ENCODE measurements at places on chromosomes 16 and 17. TPM values are rescaled to one million over a fixed set of nuclear protein-coding genes. Genes with fewer than 3 reads are reported as not detected.

Gene MAP2K4
- 19.7 TPM for polyA plus RNA-seq

DNA sequence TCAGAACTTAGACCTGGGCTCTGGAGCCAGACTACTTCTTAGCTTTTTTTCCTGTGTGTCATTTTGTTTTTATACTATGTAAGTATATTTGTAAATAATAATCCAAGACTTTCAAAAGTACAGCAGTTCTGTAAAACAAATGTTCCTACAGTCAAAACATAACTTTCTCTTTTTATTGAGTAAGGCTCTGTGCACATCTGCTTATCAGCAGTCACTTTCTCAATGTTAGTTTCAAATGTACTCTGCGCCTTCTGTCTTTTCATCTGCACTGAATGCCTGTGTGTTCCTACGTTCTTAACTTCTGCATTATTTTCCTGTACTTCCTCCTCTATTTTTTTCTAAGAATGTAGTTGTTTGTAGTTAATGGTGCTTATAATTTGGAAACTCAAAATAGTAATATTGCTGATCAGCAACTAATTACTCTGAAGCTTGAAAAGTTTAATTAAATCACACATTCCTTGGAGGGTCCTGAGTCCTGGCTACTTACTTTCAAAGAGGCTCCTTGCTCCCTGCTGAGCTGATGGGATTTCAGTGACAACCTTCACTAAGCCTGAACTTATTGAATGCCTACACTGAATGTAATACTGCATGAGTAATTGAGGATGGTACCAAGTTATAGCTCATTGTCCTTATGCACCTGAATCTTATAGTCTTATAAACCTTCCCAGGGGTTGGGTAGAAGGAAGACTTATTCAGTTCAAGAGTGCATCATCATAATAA lies 329.9 kb downstream of the KCNJ2 start:
- DNase-seq: no peak

Gene GRAP
- 3.2 TPM for polyA plus RNA-seq

Gene PLEKHH3
- 62.6 TPM for polyA plus RNA-seq

Gene CHST6
- 0.77 TPM for polyA plus RNA-seq

Gene TEX14
- polyA plus RNA-seq: 4.7 TPM

DNA sequence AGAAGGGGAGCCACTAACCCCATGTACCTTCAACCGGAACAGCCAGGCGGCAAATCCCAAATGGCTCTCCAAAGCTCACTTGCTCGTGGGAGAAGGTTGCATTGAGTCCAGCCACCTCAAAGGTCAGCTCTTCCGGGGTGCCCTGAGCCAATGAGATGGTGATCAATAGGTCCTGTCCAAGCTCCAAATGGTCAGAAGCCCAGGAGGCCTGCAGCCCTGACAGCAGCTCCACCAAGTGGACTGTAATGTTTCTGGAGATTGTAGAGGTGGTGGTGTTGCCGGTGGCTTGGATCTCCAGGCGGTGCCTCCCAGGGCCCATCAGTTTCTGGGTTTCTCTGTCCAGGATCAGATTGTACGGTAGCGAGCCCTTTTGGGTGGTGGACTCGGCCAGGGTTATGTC lies 39.9 kb upstream of the BCO1 start:
- DNase-seq: no peak

DNA sequence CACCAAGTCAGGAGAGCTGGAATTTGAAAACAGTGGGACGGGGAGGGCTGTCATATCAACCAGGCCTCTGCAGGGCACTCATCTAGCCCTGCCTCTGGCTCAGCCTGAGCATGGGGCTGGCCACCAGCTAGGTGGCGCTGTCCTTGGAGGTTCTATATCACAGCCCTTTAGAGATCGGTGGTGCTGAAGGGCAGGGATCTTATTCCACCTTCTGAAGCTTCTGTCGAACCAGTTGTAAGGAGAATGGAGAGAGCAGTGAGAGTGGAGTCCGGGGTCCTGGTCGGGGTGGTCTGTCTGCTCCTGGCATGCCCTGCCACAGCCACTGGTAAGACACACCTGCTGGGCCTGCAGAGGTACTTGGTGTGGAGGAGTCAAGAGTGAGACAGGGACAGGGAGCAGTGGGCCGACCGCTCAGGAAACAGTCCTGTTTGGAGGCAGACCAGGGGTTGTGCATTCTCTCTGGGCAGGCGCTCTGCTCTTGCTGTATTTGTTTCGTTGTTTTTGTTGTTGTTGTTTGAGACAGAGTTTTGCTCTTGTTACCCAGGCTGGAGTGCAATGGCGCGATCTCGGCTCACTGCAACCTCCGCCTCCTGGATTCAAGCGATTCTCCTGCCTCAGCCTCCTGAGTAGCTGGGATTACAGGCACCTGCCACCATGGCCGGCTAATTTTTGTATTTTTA lies at the start of gene CES3:
Gene CES3 (plus strand): TSS at position 202 of the 680 bp plus-strand sequence. CDS start 42 bp downstream, at position 244.
- DNase-seq: no peak

DNA sequence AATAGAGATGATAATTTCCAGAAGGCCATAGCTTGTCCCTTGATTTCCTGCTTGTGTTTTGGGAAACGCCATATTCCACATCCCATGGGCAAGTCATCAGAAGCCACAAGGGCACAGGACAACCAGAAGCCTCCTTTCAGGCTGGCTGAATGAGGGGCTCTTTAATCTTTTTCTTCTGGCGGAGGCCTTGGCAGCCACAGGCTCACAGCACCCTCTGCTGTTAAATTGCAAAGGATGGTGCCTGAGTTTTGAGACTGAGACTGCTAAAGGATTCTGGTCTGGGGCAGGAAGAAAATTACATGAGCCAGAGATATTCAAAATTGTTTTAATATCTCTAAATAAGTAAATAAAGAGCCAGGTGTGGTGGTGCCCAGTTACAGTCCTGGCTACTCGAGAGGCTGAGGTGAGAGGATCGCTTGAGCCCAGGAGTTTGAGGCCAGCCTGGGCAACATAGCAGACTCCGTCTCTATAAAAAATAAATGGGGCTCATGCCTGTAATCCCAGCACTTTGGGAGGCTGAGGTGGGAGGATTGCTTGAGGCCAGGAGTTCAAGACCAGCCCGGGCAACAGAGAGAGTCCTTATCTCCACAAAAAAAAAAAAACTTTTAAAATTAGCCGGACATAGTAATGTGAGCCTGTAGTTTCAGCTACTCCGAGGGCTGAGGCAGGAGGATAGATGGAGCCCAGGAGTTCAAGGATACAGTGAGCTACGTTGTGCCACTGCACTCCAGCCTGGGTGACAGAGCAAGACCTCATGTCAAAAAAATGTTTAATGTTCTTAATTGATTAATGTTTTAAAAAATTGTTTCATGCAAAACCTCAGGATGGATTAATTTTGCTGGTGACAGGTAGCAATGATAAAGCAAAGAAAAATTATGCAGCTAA lies 26.3 kb downstream of the AARSD1 start:
- peak; percentile 45 for DNase-seq

GRCh38 chr16:56306690-56307533 lies 115.6 kb downstream of the GNAO1 start:
- DNase-seq: no peak

Gene DPEP2NB
- not detected for polyA plus RNA-seq

DNA sequence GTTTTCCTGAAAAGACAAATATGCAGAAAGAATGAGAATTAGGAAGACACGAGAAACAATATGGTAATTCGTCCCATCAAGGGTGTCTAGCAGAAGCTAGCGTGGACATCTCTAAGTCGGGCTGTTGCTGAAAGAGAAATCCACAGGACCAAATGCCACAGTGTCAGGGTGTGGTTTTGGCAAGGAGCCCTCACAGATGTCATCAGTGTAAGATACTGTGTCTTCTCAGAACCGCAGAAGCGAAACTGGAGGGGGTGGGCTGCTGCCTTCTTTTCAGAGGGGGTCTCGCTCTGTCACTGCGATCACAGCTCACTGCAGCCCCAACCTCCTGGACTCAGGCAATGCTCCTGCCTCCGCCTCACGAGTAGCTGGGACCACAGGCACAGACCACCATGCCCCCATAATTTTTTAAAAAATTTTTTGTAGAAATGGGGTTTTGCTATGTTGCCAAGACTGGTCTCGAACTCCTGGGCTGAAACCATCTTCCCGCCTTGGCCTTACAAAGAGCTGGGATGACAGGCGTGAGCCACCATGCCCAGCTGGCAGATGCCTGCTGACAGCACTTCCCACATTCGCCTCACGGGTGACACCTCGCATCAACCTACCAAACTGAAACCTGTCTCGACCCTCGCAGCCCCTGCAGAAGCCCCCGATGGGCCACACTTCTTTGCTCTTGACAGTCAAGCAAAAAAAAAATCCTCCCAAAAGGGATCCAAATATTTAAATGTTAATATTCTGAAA lies 26.2 kb downstream of the TRAP1 start:
- DNase-seq: peak; percentile 60

DNA sequence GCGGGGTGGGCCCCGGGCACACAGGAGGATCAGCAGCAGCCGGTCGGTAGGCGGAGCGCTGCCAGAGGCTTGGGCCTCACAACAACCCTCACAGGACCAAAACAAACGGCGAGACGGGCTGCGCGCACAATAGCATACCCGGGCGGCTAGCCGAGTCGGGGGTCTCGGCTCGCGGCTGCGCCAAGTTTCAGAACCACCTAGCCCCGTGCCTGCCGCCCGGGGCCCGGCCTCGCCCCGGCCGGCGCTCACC lies 732 bp downstream of the ULK2 start:
- peak; percentile 60 for DNase-seq

Gene ABCA9
- polyA plus RNA-seq: 17.8 TPM

Gene KCNJ18
- not detected for polyA plus RNA-seq

- no peak for DNase-seq
Measured at GRCh38 chr17:81846743-81847689, 12.2 kb upstream of the PPP1R27 start.

Gene RPL13
- 5,003 TPM for polyA plus RNA-seq

- no peak for DNase-seq
Measured at GRCh38 chr16:28192806-28193529, 18.8 kb downstream of the XPO6 start.

DNA sequence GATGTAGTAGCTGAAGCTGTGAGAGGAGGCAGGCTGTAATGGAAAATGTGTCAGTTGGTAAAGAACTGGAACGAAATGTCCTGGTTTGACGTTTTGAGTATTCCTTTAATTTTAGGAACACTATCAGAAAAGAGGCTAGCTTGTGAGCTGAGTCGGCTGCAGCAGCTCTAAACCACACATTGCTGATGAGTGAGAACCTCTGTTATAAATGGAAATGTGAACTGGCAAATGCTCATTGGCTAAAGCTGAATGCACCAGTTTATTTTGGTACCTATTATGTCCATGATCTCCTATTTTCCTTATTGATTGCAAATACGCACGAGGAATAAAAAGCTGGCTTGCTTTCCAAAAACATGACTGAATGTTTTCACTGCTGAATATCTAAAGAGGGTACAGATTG lies 11.0 kb upstream of the WIPI1 start:
- DNase-seq: no peak

- no peak for DNase-seq
Measured at GRCh38 chr16:55938126-55938525, 63.0 kb upstream of the CES5A start.

Gene TERB1
- polyA plus RNA-seq: not detected

Gene VMO1
- 4.7 TPM for polyA plus RNA-seq

Gene CDK3
- polyA plus RNA-seq: 4.8 TPM

DNA sequence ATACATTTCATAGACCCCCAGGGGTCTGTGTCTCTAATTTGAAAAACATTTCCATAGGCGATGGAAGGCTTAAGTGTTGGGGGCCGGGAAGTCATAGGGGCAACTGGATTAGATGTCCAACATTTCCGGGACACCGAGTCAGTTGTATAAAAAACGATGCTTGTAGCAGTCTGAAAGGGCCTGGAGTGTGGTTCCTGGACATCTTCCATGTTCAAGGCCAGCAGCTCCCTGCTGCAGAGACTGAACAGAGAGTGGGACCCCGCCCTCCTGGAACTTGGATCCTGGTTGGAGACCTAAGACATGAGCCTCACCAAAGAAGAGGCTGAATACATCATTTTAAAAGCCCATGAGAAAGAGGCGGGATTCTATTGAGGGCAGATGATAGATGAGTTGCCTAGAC lies 82.0 kb upstream of the ZNF423 start:
- DNase-seq: no peak

- DNase-seq: no peak
Measured at GRCh38 chr16:3755249-3755648, 37.9 kb upstream of the TRAP1 start.

Gene CCL15
- polyA plus RNA-seq: not detected

- DNase-seq: peak; percentile 90
Measured at GRCh38 chr16:88405216-88406060, 22.7 kb downstream of the ZNF469 start.

- DNase-seq: no peak
Measured at GRCh38 chr17:28526381-28526780, 20.2 kb downstream of the FOXN1 start.

Gene HES7
- polyA plus RNA-seq: 0.21 TPM

- no peak for DNase-seq
Measured at GRCh38 chr17:59330053-59330942, 1.2 kb upstream of the YPEL2 start.

DNA sequence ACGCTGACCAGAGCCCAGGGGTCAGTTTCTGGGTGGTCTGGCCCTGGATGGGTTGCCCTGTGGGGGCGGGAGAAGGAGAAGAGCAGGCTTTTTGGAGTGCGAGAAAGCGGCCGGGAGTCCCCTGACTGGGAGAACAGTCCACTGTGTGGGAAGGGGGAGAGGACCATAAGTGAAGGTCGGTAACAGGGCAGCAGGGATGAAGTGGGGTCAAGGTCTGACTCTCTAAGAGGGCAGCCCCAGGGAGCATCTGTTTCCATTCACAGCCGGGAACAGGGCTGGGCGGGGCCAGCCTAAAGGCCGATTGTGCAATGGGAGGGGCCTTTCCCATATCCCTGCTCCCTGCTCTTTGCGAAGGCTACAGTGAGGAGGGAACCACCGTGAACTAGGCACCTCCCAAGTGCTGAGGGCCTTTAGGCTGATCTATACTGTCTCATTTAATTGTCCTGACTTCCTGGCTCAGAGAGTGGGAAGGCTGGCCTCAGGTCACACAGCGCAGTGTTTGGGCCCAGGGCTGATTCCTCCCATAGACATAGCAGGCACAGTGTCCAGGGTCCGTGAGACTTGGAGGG lies 10.4 kb upstream of the WFDC1 start:
- DNase-seq: peak; percentile 47

GRCh38 chr17:73359987-73360410 lies 48.2 kb upstream of the CDC42EP4 start:
- DNase-seq: no peak

DNA sequence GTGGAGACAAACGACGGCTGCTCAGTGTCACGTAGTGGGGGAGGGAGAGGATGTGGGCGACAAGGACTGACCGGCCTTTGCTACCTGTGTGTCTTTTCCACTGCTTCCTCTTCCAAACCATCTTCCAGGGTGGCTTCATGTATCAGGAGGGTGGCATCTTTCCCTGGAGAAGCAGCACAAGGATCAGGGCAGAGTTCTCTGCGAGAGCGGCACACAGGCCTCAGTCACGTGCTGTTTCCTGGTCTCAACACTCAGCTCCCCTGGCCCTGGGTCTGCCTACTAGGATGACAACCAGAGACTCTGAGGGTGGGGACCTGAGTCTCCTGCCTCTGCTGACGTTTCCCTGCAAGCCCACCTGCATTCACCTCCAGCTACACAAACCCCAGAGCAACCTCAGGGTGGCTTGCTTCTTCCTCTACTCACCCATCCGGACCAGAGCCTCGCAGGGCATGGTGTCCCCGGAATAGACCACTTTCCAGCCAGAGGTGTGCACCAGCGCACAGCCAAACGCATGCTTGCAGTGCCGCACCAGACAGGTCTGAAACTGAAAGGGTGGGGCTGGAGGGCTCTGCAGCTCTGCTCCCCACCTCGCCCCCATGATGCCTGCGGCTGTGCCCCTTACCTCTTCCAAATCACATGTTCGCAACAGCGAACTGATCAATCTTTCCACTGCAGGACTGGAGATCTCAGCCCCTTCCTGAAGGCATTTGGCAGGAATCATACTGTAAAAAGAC lies 23.3 kb downstream of the ELAC2 start:
- no peak for DNase-seq

GRCh38 chr17:65102788-65103187 lies 34.4 kb upstream of the RGS9 start:
- no peak for DNase-seq

GRCh38 chr17:31535581-31535981 lies 144.1 kb downstream of the RAB11FIP4 start:
- DNase-seq: no peak
